CD4-positive, alpha-beta T cell treated with Interleukin-2 at 100 ng/mL for 4 hours (primary cell): ENCODE measurements at places on chromosomes 11 and 22.
A peak's percentile ranks its signal among the peaks of the same experiment; 100 is the strongest.

- DNase-seq = no peak
Observed at GRCh38 chr11:34909955-34910354, 6.2 kb downstream of the APIP start.

- DNase-seq = no peak
Observed at GRCh38 chr11:48024635-48025071, 44.3 kb downstream of the PTPRJ start.

GRCh38 chr11:108224366-108224765 lies 1.5 kb downstream of the ATM start:
- DNase-seq = no peak

DNA sequence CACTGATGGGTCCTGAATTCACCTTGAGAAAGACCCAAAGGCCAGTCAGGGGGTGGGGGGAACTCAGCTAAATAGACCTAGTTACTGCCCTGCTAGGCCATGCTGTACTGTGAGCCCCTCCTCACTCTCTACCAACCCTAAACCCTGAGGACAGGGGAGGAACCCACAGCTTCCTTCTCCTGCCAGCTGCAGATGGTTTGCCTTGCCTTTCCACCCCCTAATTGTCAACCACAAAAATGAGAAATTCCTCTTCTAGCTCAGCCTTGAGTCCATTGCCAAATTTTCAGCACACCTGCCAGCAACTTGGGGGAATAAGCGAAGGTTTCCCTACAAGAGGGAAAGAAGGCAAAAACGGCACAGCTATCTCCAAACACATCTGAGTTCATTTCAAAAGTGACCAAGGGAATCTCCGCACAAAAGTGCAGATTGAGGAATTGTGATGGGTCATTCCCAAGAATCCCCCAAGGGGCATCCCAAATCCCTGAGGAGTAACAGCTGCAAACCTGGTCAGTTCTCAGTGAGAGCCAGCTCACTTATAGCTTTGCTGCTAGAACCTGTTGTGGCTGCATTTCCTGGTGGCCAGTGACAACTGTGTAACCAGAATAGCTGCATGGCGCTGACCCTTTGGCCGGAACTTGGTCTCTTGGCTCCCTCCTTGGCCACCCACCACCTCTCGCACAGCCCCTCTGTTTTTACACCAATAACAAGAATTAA lies 2.4 kb upstream of the TTC36 start:
- DNase-seq = no peak

DNA sequence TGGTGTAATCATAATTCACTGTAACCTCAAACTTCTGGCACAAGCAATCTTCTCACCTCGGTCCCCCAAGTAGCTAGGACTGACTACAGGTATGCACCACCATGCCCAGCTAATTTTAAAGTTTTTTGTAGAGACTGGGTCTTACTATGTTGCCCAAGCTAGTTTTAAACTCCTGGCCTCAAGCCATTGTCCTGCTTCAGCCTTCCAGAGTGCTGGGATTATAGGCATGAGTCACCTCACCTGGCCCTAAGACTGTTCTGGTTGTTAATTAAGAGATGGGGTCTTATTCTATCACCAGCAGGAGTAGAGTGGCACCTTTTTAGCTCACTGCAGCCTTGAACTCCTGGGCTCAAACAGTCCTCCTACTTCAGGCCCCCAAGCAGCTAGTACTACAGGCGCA lies 52.0 kb upstream of the DEPDC7 start:
- no peak for DNase-seq

- peak; percentile 49 for DNase-seq
Observed at GRCh38 chr11:116852261-116853031, 15.0 kb upstream of the APOA1 start.

DNA sequence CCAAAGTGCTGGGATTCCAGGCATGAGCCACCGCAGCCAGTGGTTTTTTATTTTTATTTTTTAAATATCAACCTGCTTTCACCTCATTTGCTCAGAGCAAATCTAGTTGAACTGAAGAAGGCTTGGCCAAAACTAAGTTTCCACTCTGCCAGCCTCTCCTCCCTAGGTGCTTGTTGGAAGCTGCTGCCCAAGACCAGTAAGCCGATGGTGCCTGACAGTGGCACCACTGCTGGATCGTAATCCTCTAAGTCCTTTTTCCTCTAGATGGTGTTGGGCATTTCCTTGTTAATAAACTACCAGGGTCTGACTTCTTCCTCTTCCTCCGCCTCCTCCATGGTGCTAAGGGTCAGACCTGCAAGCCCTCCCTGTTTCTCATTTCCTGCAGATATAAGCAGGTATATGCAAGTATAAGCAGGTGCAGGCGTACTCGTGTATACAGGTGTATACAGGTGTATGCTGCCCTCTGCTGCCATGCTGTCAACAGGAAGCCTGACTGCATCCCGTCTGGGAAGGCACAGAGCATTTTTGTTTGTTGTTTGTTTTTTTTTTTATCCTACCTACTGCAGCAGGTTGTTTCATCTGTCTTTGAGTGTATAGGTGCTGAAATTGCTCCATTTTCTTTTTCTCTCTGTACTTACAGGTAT lies 1.6 kb downstream of the NADSYN1 start:
- peak; percentile 43 for DNase-seq

- no peak for DNase-seq
Observed at GRCh38 chr11:44167046-44167445, 71.6 kb downstream of the EXT2 start.

DNA sequence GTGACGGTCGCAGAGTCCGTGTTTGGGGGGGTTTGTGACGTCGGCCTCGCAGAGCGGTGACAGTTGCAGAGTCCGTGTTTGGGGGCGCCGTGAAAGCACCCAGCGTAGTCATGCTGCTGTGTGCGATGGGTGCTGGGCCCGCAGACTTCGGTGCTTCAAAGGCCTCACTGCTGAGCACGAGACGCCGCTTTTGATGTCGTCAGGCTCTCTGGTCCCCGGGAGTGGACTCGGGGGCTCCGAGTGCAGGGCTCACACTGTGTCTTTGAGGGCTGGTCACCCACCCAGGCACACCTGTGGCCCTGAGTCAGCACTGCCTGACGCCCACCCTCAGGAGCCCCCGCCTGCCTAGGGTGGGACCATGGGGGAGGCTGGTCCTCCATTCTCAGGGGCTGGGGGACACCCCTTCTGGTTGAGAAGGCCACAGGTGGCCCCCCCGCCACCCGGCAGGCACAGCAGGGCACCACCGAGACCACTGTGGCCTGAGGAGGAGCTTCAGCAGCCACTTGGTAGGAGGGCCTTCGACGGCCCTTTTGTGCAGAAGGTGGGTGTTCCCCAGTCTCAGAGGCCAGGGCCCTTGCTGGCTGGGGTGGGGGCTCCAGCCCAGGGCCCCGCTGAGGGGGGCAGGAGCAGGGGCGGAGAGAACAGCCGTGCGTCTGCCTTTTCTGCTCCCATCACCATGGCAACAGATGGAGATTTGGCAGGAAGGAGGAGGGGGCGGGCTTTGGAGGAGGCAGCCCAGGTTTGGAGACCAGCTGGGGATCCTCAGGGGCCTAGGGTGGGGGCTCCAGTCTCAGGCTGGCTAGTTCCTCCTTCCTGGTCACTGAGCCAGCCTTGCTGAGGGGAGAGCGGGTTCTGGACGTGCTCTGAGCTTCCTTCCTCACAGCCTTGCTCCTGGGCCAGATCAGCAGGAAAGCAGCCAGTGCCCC lies 20.9 kb downstream of the BRSK2 start:
- no peak for DNase-seq

DNA sequence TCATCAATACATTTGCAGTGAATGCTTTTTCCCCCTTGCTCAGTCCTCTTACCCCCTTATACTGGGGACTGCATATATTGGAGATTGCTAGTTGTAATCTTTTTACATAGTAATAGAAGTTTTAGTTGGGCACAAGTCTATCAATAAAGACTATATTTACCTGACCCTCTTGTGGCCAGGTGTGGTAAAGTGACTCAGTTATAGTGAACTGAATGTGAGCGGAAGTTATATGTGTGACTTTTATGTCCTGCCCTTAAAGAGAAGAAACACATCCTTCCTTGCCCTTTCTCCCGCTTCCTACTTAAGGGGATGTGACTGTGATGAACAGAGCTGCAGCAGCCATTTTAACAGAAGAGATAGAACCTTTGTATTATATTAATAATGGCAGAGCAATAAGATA lies 362.0 kb downstream of the METTL15 start:
- DNase-seq = no peak

DNA sequence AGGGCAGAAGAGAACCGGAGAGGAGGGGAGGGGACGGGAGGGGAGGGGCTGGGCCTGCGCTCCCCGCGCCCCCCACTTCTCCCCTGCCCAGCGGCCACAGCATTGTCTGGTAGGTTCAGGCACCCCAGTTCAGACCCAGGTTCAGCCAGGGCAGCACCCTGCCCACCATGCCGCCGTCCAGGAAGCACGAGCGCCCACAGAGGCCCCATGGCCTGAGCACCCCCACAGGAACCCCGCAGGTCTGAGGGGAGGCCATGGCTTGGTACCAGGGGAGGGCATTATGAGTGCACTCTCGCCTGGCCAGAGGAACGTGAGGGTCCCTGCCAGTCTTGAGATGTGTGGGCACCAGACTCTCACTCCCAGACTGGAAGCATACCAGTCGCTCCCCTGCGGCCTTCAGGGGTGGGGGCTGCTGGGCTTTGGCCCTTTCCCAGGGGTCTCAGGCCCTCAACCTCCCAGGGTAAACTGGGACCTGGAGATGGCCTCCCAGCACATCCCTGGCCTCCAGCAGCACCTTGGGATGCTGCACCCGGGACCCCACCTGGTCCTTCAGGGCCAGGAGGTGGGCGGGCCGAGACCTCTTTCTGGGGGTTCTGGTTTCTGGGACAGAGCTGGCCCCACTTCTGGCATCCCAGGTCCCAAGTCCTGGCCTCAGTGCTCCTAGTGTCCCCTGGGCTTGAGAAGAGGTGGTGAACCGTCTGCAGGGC lies 597 bp upstream of the PLXNB2 start:
- no peak for DNase-seq

GRCh38 chr11:20035701-20036601 lies 124.3 kb downstream of the DBX1 start:
- no peak for DNase-seq

DNA sequence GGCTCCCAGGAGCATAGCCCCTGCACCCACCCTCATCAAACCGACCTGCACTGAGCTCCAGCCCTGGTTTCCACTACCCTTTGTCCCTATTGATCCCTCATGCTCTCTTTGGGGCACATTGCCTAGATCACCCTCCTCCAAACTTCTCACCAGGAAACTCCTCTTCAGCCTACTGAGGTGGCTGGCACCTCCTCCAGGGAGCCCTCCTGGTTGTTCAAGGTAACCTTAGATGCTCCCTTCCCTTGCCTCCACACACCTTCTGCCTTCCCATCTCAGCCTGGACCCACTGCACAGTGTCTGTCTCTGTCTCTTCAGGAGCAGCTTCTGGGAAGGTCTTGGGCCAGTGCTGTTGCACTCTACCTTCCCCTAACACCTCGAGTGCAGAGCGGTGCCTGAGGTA lies 15.8 kb upstream of the WNT7B start:
- DNase-seq = no peak

- DNase-seq = no peak
Observed at GRCh38 chr11:68050371-68050841, 11.6 kb downstream of the TCIRG1 start.

DNA sequence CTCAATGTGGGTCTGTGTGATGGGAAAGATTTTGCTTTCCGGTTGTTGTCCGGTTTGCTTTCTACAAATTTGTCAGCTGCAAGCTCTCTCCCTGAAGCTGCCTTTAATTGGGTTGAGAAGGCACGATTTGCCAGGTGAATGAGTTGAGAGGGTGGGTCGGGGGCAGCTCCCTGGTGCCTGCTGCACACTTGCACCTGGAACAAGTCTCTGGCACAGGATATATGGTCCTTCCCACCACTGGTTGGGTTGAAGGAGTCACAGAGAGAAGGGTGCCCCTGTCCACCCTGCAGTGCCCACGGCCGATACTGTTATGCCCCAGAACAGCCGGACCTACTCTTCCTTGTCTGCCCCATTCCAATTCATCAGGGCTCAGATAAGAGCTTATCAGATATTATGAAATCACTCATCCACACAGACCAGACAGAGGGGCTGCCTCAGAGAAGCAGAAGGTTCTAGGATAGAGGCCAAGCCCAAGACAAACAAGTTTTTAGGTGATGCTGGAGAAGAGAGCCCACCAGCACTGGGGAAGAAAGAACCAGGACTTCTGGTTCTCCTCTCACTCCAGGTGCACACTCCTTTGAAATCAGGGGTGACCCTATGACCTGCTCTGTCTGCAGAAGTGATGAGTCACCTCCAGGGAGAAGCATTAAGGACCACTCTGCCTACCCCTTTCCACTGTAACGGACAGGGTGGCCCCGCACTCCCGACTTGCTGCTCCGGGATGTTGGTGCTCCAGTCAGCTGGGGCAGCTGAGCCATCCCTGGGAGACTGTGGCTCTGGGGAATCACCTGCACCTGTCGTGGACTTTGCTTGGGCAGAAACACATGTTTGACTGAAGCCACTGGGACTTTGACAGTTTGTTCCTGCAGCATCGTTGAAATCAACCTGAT lies 45.3 kb downstream of the RTL6 start:
- DNase-seq = no peak

DNA sequence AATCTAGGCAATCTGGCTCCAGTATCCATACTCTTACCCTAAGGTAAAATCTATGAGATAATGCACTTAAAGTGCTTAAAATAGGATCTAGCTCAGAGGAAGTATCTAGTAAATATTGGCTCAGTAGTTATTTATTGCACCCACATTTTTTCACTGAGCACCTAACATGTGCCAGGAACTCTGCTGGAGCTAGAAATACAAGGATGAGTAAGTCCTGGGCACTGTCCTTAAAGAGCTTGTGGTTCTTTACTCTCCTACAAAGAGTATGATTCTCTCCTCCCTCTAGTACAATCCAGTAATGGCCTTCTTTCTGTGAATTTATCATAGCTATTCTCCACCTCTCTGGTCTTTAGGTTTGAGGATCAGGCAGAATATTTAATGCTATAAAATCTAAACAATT lies 59.2 kb downstream of the DEUP1 start:
- no peak for DNase-seq

DNA sequence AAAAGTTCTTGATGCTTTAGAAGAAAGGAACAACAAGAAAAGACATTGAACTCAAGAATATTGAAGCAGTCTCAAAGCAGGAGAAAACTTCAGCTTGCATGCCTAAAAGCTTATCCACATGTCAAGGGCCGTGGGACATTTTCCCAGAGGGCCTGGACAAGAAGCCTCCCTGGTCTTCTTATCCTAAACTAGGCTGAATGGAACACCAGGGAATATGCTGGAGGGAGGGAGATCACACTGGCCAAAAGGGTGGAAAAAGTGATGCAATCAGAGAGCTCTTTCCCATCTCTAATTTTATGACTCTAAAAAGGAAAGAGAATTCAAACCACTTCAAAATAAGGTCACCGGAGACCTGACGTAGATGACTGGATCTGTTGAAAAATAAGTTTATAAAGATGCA lies 107.2 kb downstream of the MPPED2 start:
- DNase-seq = no peak

DNA sequence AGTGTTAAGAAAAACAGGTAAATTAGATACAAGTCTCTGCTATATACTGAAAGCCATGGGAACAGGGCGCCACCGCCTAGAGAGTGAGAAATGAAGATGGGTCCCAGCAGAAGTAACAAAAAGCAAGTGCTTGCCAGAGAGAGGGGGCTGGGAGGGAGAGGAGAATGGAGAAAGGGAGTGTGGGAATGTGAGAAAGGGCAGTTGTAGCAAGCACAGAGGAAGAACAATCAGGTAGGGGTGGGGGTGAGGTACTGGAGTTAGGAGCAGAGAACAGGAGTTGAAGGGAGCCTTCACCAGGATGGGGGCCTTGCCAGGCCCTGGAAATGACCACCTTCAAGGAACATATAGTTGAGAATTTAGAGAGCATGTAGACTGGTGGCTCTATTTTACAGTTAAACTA lies 66.8 kb downstream of the TCF20 start:
- DNase-seq = no peak
